ENCODE measurements at places on chromosomes 11 and 22.

DNA sequence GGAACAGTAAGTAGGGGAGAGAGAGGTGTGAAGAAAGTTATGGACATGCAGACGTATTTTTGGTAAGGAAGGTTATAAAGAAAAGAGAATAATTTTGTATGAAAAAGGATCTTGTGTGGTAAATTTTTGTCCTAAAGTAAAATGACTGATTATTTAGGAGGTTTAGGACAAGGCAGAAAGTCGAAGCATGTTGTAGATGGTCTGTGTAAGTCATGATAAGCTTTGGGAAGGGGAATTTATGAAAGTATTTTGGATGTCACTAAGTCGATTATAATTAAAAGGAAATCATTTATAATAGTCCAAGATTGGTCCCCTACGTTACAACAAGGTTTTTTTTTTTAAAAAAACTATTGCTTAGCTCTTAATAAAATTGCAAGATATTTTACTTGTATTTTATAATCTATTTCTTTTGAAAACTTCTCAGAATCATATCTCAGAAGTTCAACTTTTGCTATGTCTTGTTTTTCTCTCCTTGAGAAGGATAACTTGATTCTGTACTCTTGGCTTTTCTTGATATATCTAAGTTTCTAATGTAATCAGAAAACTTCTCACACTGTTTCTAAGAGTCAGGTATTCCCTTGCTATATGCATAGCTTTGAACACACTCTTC lies 10.9 kb upstream of the CABP2 start:
- no peak for DNase-seq

DNA sequence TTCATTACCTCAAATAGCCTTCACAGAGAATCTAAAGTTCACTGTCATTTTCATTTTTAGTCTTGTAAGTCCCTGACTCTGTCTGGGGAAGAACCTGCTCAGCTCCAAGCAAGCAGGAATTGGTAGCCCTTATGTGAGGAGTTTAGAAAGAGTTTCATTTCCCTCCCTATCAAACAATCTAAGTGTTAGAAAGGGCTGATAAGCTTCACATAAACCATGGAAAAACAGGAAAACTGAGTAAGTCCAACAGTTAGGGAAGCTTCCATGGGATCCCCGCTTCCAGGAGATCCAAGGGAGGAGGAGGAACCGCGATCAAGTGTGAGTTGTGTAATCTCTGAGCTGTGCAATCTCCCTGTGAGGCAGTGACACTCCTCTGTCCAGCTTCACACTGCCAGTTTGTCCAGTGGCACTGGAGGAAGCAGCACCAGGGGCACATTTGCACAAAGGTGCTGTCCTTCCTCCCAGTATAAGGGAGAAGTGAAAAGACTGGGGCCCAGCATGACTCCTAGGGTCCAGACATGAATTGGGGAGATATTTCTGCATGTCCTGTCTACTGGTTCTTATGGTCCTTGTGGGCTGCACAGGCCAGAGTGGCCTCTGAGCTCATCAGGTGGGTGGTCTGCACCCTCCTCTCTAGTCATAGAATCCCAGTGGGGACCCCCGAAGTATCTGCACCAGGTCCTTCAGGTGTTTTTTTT lies 4.3 kb downstream of the PRAME start:
- no peak for DNase-seq

GRCh38 chr11:128694618-128695481 lies 978 bp downstream of the FLI1 start:
- DNase-seq = no peak

DNA sequence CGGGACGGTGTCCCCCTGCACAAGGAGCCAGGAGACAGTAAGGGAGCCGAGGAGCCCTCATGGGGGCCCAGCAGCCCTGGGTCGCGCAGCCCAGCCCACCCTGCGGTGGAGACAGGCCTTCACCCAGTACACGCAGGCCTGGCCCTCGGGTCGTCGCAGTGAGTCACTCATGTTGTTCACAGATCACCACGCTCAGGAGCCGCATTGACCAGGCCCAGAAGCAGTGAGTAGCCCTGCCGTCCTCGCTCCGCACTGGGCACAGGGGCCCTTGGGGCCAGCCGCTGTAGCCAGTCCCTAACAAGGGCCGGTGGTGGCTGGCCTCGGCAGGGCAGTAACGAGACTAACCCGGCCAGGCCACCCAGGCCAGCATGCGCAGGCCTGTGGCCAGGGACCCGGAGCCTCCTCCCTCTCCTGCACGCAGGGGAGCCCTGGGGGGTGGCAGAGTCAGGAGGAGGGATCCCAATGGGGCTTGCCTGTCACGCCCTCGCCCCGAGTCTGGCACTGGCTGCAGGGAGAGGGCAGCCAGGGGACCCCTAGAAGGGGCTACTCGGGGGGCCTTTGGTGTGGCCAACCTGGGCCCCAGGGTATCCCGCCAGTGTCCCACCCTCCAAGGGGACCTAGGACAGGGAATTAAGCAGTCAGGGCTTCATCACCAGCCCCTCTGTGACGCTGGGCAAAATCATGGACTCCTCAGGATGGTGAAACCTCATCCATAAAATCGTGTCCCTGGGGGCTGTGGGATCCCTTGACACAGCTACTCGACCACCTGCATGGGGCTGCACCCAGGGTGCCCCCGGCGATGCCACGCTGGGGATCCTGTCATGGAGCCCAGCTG lies 10.1 kb upstream of the MRPL23 start:
- no peak for DNase-seq

GRCh38 chr11:118090545-118091162 lies 3.9 kb upstream of the SMIM35 start:
- DNase-seq = no peak
